Naive thymus-derived CD4-positive, alpha-beta T cell (primary cell): ENCODE measurements at places on chromosomes 3 and 15. TPM values are rescaled to one million over a fixed set of nuclear protein-coding genes. Genes with fewer than 3 reads are reported as not detected.

CIDEC gene
- total RNA-seq: not detected

CCK gene
- total RNA-seq: not detected

SEC22A gene
- total RNA-seq: 17.1 TPM

DNA sequence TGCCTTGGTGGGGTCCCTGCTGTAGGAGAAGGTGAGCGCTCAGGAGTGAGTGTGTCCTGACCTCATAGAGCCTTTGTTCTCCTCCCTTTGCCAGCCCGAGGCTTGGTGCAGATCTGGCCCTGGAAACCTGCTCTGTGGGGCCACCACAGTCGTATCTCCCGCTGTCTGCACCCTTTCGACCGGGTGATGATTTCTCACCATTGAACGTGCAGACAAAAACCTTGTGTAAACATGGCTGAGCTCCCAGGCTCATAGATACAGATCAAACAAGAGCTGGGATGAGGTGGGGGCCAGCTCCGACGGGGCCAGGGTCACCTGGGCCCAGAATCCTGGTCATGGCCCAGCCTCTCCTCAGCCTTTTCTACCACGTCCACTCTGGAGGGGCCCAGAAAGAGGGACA is 34.6 kb upstream of the ESYT3 start:
- no peak for DNase-seq

DNA sequence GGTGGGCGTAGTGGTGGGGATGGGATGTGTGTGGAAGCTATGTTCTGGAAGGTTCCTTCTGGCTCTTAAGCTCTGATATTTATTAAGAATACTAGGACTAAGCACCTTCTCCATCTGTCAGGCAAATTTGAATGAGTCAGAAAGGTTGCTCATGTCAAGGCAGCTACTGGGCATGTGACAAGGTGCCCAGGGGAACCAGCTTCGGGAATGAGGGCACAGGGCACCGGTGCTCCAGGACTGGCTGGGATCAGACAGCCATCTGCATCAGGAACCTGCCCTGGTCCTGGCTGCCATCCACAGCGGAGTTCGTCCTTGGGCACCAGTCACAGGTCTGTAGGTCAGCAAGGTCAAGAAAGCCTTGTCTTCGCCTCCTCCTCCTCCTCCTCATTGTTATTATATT is 32.5 kb downstream of the CA12 start:
- DNase-seq: no peak

TMEM212 gene
- total RNA-seq: not detected in 2 replicates

- no peak for DNase-seq
Observed at GRCh38 chr3:62672988-62673313, 202.3 kb downstream of the CADPS start.

DOCK3 gene
- 1.5 TPM for total RNA-seq

DNA sequence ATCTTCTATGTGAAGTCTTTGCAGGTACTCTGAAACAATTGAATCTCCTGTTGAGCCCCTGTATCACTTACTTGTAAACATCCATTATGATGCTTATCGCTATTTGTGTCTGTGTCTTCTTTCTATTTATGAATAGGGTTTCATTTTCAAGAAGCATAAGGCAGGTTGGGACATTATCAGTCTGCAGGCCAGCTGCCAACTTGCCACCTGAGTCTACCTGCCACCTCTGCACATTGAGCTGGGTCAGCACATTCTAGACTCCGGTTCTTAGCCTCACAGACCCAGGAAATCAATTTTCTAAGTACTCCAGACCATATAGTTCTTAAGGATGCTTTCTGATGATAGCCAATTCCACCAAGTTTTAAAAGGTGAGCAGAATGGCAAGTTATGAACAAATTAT is 105.7 kb upstream of the MCTP2 start:
- DNase-seq: no peak

- DNase-seq: no peak
Observed at GRCh38 chr3:49616491-49616941, 57.6 kb upstream of the APEH start.

GRCh38 chr3:11495948-11496557 is 147.7 kb downstream of the VGLL4 start:
- DNase-seq: no peak

DNA sequence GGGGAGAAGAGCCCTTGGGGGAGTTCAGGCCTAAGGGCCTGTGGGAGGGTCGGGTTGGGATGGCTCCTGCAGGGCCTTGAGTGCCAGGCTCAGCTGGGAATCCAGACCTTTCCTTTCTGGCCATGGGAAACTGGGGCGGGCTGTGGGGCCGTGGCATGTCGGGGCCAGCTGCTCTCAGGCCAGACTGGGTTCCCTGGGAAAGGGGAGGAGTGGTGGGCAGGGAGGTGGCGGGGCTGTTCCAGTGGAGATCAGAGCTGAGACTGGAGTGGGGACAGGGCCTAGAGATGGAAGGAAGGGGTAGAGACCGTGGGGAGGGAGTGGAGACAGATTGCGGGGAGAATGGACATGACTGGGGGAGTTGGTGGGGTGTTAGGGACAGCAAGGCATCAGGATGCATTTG is 20.3 kb downstream of the FBLN2 start:
- no peak for DNase-seq
